GM12865 (cell line): ENCODE measurements at places on chromosomes 7 and 10.

DNA sequence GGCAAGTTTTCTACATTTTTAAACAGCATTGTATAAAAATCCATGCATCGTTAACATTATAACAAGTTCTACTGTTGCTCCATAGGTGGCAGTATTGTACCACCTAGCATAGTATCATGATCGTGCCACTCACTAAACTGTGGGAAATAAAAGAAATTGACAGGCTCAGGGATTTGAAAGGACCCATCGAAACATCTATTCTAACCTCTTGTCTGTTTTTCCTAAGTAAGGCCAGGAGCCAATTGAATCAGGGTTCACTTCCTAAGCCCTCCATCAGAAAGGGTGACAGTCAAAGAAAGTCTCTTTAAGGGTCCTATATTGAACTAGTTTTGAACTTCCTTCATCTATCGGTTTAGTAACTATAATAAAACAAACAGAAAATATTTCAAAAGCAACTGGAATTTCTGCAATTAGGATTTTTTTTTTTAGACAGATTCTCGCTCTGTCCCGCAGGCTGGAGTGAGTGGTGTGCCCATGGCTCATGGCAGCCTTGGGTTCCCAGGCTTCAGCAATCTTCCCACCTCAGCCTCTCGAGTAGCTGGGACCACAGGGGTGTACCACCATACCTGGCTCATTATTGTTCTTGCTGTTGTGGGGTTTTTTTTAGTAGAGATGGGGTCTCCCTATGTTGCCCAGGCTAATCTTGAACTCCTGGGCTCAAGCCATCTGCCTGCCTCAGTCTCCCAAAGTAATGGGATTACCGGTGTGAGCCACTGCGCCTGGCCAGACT lies 9.4 kb downstream of the HACD1 start:
- DNase-seq = peak; percentile 58

- no peak for DNase-seq
Observed at GRCh38 chr7:40843338-40843985, 708.7 kb downstream of the SUGCT start.

DNA sequence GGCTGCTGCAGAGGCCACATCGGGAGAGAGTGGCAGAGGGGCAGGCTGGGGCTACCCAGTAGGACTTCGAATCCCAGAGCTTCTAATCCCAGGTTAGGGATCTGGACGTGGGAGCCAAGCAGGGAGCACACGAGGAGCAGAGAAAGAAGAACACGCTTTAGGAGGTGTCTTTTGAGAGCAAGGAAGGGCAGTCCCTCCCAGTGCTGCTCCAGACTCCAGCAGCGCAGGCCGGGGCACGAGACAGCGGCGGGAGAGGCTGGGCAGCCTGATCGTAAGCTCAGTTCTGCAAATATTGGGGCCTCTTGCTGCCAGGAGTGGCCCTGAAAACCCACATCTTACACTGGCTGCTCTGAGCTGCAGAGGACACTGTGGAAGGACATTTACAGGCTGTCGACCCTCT lies 75.9 kb downstream of the HIPK2 start:
- no peak for DNase-seq

DNA sequence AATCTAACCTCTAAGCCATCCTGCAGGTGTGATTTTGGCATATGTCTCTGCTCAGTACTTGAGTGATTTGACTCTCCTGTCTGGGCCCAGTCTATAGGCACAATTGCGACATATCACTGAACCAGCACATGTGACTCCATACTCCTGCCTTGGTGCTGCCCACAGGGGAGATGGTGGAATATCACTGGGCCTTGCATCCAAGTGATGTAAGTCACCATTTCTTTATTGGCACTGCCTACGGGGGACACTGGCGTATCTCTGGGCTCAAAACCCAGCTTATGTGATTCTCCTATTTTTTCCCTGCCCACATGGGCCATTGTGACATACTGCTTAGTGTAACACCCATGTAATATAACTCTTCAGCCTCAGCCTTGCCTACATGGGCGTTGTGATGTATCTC lies 48.1 kb upstream of the ZNF680 start:
- DNase-seq = no peak

DNA sequence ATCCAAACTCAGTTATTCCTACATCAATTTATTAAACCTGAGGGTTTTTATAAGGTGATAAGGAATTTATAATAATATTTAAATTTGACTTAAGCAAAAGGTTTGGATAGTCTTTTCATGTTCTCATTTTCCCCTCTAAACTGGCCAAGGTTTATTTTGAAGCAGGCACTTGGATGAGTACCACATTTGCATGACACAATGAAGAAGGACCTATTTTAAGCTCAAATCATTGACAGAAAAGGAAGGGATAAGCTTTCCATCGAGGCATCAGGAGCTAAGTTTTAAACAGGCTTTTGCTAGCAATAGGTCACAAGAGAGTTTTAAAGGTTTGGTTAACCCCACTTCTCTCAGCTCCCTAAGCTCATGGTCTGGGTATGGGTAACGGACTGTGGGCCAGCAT lies 28.7 kb upstream of the FAM13C start:
- no peak for DNase-seq

- no peak for DNase-seq
Observed at GRCh38 chr10:48582970-48583369, 21.9 kb downstream of the ARHGAP22 start.

- no peak for DNase-seq
Observed at GRCh38 chr7:47715631-47716068, 133.7 kb upstream of the TNS3 start.

DNA sequence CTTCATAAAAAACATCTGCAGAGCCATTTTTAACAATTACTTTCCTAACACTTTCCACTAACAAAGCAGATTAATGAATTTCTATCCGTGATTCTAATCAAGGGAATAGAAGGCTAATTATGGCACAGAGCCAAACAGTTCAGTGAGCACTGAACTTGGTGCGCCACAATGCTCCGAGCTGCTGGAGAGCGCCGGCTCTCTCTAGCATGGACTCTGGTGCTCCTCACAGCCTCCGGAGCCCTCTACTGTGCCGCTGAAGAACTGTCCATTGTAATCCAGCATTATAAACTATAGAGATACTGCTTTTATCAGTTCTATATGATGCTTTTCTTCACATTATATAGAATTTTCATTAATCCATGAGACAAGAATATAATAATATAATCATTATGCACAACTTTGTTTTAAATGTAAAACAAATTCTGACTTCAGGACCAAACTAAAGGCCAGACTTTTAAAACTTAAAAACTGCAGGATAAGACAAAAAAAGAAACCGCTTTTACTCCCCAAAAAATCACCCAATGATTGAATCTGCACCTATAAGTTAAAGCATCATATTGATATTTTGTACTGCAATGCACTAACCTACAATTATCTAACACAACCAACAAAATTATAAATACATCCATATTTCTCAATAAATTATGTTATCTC lies 123.6 kb downstream of the RNF32 start:
- DNase-seq = no peak

DNA sequence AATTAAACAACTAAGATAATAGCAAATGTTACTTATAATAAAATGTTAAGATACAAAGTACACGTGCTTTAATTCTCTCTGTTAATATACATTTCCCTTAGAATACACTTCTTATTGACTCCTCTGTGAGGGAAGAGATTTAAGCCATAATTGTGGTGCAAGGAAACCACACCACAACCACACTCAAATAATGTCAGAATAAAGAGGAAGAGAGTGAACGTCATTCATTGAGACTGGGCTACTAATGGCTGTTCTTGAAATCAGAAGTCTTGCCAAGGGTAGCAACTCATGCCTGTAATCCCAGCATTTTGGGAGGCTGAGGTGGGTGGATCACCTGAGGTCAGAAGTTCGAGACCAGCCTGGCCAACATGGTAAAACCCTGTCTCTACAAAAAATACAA lies 10.0 kb downstream of the FAM171A1 start:
- peak; percentile 28 for DNase-seq

DNA sequence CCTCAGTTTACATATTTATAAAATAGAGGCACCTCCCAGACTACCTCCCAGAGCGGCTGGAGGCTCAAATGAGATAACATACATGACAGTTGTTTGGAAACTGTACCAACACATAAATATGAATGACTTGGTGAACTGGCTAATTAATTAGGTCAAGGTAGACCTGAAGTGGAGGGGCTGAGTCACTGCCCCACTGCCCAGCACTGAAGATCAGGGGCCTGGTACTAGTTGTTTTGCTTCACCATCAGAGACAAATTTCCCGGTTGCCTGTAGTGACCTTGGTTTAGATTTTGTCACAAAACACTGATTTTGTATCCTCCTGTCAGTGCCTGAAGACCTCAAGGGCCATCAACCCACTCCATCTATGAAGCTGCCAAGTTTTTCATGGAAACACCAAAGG lies 41.8 kb downstream of the JAZF1 start:
- no peak for DNase-seq

GRCh38 chr10:3759397-3759796 lies 25.6 kb downstream of the KLF6 start:
- DNase-seq = no peak

- DNase-seq = no peak
Observed at GRCh38 chr10:95279042-95279820, 11.6 kb downstream of the PDLIM1 start.
